ENCODE measurements at places on chromosomes 1 and 21.

DNA sequence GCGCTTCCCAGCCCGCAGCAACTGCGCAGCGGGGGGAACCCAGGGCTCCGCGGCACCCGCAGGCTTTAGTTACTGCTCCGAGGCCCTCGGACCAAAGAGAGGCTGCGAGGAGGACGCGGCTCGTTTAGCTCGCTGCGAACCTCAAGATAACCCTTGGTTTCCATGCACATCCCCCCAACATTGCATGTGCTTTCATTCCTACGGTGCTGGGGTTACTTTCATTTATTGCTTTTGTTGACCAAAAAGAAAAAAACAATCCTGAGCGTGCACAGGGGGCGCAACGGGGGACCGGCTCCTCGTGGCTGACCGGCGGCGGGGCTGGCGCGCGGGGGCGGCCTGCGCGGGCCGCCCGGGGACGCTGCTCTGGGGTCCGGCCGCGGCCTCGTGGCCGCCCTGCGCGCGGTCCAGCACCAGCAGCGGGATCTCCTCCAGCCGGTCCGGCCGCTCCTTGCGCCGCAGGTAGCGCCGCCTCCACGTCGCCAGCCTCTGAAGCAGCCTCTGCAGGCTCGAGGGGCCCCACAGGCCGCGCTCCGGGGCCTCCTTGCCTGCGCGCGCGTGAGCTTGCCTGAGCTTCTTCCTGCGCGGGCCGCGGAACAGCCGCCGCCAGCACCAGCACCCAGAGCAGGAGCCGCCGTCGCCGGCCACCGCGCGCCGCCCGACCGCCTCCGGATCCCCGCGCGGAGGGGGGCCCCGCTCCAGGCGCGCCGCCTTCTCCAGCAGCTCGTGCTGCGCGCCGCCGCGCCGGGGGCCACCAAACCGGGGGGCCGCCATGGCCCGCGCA lies 77.4 kb downstream of the DESI2 start:
- no peak for DNase-seq

GRCh38 chr1:53637511-53638359 lies 101.2 kb downstream of the GLIS1 start:
- no peak for DNase-seq

DNA sequence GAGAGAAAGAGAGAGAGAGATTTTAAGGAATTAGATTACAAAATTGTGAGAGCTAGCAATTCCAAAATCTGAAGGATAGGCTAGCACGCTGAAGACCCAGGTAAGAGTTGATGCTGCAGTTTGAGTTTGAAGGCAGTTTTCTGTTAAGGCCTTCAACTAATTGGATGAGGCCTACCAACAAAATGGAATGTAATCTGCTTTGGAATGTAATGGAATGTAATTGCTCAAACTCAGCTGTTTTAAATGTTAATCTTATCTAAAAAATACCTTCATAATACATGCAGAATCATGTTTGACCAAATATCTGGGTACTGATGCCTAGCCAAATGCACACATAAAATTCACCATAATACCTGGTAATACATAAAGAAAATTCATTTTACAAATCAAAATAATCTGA lies 976.1 kb downstream of the LTN1 start:
- no peak for DNase-seq

DNA sequence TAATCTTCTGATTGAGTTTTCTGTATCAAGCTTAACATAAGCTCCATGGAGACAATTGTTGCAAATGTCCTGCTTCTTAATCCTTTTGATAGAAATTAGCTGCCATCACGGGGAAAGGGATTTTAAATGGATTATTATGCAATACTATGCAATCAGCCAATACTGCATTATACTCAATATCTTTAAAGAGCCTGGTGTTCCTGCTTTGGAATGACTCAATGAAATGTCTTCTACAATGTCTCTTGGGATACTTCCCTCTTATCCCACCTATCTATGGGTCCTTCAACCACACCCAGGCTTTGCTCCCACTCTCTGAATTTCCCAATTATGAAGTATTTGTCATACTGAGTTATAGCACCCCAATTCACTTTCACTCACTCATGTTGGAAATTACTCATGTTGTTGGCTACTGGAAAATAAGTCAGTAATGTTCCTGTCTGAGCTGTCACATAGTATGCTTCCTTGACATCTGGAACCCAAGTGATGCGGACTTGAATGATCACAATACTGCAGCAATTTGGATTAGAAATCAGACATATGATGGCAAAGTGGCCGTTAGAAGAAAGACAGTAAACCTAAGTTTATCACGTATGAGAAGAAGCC lies 85.0 kb downstream of the TPR start:
- no peak for DNase-seq

GRCh38 chr1:26541816-26542711 lies 12.5 kb downstream of the RPS6KA1 start:
- DNase-seq, result no peak

DNA sequence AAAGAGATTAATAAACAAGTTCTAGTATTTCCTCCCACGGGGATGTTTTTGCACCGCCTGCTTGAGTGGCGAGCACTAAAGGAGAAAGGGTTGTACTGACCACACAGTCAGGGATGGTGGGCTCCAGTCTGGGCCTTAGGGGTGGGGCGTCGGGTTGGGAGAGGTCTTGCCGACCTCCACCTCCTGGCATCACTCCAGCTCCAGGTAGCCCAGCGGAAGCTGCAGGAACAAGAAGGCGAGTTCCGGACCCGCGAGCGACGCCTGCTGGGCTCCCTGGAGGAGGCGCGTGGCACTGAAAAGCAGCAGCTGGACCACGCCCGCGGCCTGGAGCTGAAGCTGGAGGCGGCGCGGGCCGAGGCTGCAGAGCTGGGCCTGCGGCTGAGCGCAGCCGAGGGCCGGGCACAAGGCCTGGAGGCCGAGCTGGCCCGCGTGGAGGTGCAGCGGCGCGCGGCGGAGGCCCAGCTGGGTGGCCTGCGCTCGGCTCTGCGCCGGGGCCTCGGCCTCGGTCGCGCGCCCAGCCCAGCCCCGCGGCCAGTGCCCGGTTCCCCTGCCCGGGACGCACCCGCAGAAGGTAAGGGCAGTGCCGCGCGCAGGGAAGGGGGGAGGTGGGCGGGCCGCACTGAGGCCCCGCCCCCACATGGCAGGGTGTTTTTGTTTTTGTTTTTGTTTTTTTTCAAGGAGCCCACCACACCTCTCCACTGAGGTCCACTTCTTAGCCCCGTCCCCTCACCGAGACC lies 19.7 kb downstream of the MFAP2 start:
- DNase-seq, result peak; percentile 41

- DNase-seq, result no peak
These were observed 552.1 kb downstream of the LMO4 start for GRCh38 chr1:87880764-87881163.

DNA sequence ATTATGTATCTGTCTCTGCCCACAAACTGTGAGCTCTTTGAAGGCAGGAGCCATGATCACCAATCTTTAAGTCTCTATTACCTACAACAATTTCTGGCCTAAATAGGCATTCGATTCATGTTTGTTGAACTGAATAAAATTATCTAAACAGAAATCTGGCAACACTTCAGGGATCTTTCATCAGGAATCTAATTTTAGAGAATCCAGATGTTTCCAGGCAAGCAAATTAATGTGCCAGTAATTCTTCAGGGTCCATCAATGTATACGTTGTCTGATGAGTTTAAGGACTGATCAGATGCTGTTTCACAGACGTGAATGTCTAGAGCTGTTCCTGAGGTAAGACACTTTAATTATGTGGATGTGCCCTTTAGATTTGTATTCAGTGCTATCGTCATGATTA lies 524.4 kb downstream of the PTPRC start:
- DNase-seq, result no peak

DNA sequence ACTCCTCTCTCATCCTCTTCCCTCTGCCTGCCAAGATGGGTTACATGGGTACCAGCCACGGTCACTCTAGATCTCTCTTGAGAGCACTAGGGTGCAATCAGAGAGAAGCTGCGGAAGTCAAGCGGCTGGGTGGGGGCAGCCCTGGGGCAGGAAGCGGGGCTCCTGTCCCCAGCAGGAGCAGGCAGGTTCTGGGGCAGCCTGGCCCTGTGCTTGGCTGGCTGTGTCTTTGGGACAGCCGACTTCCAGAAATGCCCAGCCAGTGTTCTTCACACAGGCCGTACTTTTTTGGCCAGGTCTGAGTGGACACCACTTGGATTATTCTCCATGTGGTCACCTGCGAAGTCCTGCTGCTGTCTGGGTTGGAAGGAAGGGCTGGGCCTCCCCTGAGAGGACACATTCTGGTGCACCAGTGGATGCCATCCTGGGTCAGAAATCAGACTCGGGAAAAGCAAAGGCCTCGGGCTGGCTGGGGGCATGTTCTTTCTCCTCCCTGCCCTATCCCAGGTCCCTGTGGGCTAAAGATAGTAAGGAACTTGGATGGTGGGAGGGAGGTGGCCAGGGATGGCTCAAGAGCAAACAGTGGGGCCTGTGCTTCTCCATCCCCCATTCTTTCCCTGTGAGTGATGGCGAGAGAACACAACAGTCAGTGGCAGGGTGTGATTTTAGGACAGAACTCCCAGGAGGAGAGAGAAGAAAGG lies 93.7 kb downstream of the ITPKB start:
- no peak for DNase-seq

- DNase-seq, result no peak
These were observed 48.0 kb downstream of the URB2 start for GRCh38 chr1:229674042-229674441.

DNA sequence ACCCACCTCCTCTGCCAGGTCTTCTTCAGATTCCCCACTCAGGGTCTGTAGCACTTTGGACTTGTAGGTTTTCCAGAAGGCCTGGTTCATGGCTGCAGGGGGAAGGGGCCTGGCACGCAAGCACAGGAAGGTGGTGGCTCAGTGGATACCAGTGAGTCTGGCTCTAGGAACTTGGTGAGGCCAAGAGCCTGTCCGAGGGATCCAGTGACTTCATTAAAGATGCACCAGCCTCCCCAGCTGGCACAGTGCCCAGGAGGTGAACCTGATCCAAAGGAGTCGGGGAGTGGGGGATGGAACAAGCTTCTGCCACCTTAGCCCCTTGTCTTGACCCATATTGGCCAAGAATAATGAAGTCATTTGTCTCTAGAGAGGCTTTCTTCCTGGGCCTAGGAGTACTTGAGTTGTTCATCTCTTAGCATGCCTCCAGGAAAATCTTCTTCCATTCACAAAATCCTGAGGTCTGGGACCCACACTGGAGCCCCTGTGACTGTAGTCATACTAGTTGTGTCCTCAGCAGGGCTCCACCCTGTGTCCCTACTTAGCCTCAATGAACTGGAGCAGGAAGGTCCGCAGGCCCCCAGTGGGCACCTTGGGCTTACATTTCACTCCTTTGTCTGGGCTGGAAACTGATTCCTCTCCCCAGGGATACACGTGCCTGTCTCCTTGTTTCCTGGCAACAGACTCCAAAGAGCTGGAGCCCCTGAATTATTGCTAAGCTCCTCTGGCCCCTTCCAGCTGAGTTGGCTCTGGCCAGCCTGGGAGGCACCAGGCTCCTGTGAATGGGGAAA lies at the start of gene C1orf232:
TSS of gene C1orf232 (minus strand) at position 554 of the 788 bp plus-strand sequence. CDS start at position 90, 464 bp downstream.
- no peak for DNase-seq

- no peak for DNase-seq
These were observed 119.8 kb downstream of the SIK1 start for GRCh38 chr21:43306911-43307676.

Measured in GOT3 (cell line).